ENCODE measurements at places on chromosomes 11 and 22.
A peak's percentile ranks its signal among the peaks of the same experiment; 100 is the strongest.

- DNase-seq = no peak
Observed at GRCh38 chr22:44584256-44584902, 86.3 kb upstream of the RTL6 start.

DNA sequence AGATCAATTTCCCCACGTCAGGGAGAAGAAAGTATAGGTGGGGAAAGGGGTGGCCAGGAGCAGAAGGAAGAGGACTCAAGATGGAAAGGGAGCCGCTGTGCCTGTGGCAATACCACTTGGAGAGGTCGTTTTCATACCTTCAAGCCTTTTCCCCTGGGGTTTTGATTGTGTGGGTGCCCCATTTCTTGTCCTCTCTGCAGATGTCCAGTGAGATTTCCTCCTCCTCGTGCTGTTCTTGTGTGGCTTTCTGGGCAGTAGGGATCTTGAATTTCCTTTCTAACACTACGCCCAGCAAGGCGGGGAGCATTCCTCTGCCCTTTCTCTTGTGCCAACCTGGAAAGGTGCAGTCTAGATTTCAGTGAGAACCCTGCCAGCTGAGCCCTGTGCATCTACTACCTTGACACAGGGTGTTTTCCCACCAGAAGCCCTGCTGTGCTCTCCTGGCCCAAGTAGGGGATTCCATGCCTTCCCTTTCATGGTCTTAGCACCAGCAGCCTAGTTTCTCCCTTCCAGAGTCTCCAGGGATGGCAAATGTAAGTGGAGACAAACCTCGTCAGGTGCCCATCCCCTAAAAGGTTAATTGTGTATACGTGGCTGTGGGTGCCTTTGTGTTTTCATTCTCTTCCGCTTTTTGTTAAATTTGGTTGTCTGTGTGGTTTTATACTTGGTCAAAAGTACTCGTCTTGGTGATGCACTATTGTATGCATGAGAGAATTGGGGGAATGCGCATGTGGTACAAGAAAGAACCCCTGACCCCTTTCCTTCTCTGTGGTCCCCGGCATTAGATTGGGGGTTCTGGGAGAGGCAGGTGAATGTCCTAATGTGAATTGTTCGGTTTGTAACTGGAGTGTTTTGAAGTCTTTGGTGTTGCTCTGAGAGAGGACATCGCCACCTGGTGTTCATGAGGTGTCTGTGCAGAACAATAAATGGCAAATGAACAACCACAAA, 71.4 kb upstream of the MPEG1 start:
- DNase-seq = peak; percentile 25

- DNase-seq = no peak
Observed at GRCh38 chr22:27331526-27332281, 469.9 kb downstream of the MN1 start.

- no peak for DNase-seq
Observed at GRCh38 chr11:17541330-17541885, 2.8 kb downstream of the USH1C start.

DNA sequence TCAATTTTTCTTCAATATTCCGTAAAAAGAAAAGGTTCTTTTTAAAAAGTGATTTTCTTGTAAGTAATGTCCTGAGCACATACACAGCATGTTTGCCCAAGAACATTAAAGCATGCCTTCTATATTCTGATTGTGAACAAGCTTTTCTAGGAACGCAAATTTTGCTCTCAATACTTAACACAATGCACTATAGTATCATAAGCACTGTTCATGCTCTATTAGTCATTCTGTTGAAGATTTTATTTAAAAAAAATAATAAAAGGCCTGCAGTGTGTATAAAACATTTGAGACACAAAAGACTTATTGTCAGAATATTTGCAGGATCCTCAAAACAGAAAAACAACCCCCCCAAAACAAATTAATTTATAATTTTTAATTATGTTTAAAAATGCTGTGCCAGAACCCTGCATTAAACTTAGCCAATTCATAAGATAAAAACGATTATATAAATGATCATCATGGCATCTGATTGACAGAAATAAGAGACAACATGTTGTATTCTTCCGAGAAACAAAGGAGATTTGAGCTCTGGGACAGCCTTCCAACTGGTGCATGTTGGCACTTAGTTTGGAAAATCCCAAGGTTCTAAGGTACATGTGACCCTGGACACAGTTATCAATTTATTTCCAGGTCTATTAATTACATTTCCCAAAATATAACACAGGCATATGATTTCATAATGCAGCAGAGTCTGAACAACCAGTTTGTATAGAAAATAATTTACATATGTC, 13.1 kb downstream of the MTMR2 start:
- DNase-seq = no peak

DNA sequence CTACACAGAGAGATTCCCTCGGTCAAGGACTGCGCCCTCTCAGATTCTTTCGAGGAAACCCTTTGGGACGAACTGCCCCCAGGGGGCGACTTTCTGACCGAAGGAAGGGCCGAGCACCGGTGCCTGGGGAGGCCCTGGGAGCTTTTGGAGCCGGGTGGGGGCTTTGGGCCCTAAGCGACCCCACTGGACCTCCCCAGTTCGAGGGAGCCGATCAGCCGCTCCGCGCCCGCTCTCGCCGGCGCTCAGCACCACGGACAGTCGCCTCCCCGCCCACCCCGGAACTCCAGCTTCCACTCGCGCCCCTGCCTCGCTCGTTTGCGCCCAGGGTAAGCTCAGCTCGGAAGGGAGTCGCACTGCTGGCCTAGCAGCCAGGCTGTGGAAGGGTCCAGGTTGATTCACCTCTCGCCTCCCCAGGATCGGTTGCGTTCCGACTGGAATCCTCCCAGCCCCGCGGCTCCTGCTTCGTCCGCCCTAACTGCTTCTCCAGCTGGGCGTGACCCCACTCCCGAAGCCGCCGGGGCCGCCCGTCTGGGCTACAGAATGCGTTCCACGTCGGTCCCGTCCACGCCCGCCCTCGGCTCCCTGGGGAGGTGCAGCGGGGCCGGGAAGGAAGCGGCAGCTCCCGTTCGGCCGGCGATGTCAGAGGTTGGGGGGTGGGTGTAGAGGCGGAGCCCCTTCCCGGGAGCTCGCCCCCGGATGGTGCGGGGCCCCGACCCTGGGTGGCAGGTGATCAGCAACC, 428 bp downstream of the SCN3B start:
- no peak for DNase-seq

- DNase-seq = no peak
Observed at GRCh38 chr11:15111215-15111614, 3.5 kb upstream of the INSC start.

GRCh38 chr11:3929649-3930048, 74.2 kb downstream of the STIM1 start:
- no peak for DNase-seq

GRCh38 chr11:8229299-8230177, 34.1 kb downstream of the LMO1 start:
- DNase-seq = no peak

GRCh38 chr11:870127-870413, 27.4 kb downstream of the TSPAN4 start:
- DNase-seq = no peak

DNA sequence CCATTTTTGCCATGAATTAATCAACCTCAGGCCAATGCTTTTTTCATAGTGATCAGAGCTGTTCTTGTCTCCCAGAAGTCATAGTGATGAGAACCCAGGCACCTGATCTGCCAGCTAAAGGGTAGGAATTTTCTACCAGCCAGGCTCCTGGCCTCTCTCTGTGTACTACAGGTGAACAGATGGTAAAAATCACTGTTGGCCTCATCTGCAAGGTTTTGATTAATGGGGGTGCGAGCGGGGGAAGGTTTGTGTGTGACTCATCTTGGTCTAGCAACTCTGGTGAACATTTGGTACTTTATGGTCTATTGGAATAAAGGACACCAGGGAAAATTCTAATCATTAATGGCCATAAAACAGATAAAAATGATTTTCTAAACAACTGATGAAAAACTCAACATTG, 14.4 kb upstream of the APOL4 start:
- no peak for DNase-seq

DNA sequence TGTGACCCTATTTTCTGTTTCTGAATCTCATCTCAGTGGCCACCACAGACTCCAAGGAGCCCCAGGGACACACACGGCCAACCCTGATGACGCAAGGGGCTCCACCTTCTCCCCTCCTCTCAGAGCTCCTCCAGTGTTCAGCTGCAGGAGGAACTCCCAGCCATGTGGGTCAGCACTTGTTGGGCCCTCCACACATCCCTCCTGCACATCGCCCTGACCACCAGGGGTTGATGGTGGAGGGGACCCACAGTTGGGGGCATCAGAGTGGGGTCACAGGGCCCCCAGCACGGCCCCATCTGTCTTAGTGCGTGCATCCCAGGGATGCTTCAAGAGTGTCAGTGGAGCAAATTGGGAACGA, 499.6 kb downstream of the BRD1 start:
- no peak for DNase-seq

DNA sequence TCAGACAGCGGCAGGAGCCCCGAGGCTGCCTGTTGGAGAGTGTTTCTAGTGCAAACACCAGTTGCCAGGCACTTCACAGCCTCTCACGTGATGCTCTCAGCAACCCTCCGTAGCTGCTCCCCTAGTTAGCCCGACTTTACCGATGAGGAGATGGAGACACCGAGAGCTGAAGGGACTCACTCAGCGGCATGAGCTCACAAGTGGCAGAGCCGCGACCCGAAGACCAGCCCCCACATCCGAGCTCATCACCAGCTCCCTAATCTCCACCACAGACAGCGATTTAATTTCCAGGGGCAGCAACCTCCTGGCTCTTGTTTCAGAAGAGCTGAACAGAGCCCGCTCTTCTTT, 28.7 kb upstream of the RTL6 start:
- no peak for DNase-seq

GRCh38 chr11:118275176-118275575, 11.1 kb upstream of the MPZL2 start:
- no peak for DNase-seq

- DNase-seq = no peak
Observed at GRCh38 chr11:115279813-115280761, 224.1 kb downstream of the CADM1 start.

DNA sequence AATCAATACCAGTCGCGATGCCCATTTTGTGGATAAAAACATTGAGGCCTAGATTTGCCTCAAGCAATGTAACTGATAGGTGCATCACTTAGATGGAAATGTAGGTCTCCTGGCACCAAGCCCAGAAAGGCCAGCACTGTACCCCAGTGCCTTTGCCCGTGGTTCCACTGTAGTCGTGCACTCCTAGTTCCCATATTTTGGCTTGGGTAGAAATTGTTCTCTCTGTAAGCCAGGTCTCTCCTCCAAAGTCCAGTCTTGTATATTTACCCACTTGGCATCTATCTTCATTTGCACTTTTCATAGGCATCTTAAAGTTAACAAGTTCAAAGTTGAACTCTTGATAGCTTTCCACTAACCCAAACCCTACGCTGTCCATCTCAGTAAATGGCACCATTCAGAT, 41.6 kb upstream of the DMC1 start:
- DNase-seq = no peak

- no peak for DNase-seq
Observed at GRCh38 chr22:46083383-46084350, 66.7 kb upstream of the PPARA start.

DNA sequence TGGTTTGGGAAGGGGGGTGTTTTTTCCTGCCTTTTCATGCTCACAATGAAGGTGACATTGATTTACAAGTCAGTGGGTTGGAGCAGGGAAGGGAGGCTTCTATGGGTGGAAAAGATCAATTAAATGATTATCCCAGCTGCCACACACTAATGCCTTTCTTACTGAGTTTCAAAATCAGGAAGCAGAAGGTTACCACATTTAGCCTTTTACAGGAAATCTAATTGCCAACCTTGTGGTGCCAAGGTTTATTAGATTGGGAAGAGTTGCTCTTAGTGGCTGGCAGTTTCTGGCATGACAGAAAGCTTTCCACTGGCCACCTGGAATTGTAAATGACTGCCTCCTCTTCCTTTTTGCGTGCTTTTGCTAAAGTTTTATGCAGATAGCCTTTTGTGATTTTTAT, 98.7 kb downstream of the NAV2 start:
- DNase-seq = no peak

DNA sequence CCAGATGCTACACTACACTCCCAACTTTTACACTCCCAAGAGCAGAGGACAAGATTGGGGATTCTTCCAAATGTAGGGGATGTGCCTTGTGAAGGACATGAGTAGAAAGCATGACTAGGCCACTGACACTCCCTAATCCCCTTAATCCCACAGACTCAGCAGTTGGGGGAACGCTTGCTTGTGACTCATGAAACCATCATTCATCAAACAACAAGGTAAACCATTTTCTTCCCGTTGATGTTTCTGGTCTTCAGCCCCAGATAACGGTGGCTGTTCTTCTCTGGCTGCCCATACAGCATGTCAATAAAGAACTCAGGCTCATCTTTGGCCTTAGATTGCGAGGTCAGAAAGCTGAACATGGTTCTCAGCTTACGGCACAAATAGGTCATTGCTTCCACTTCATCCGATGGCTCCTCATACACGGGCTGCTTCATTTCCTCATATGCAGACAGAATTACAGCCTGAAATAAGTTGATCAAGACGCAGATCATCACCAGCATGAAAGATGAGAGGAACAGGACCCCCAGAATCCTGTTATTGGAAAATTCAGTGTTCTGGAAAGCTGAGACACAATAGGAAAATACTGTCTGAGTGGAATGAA, 6.4 kb upstream of the CDPF1 start:
- no peak for DNase-seq

DNA sequence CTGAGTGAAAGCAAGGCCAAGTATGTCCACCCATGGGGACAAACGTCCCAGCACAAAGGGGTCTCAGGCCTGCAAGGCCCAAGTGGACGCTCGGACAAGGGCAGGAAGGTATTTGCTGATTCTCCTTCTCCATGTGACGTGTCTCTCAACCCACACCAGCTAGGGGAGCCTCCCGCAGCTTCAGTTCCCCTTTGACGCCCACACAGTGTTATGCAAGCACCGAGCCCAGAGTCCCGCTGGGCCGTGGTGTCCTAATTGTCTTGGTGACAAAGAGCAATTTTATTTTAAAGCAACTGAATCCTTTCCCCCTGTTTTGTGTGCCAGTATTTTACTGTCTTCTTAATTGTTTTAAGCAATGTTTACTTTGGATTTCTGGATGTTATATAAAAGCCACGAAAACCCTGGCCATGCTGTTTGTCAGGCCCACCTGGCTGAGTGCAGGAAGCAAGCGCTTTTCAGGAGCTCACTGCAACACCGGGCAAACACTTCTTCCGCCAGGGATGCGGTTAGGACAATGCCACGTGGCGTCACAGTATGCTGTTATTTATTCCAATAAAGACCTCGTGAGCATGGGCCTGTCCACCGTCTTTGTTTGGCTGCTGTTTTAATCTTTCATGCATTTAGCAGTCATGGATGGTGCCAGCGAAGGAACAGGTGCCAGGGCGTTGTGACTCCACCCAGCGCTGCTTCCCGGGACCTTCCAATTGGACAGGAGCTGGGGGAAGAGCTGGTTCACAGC, 8.2 kb upstream of the PARVG start:
- DNase-seq = no peak
